ENCODE measurements at places on chromosomes 13 and 19.
A peak's percentile ranks its signal among the peaks of the same experiment; 100 is the strongest.

- no peak for DNase-seq
Observed at GRCh38 chr19:30207357-30207756, 164.8 kb upstream of the ZNF536 start.

GRCh38 chr13:26132756-26133155 is 80.9 kb upstream of the SHISA2 start:
- peak; percentile 5 for DNase-seq

GRCh38 chr19:29079356-29080032 is 133.5 kb downstream of the UQCRFS1 start:
- no peak for DNase-seq

- DNase-seq = no peak
Observed at GRCh38 chr19:12936582-12936981, 1.8 kb upstream of the CALR start.

- DNase-seq = no peak
Observed at GRCh38 chr13:36282821-36283432, 14.7 kb downstream of the CCDC169 start.
